ENCODE measurements at places on chromosomes 6 and 20.

- DNase-seq: peak; percentile 76
These were observed 121.7 kb upstream of the SLC2A12 start for GRCh38 chr6:134173936-134174671.

DNA sequence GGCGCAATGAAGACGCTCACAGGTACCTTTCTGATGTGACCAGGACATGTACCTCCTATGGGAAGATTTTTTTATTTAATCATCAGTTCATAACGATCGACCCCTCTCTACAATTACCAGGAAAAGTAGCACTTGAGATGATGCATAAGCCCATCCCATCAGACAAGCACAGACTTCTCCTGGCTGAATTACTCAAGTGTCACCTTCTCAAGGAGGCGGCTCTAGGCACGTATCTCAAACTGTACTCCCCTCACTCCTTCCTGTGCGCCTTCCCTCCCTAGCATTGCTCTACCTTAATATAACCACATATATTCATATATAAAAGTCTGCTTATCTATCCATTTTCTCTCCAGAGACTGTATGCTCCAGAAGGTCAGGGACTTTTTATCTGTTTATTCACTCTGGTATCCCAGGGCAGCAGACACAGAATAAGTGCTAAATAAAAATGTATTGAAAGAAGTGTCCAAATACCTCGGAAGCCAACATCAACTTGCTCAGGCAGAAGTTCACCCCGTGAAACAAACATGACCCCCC, 71.5 kb downstream of the CNKSR3 start:
- no peak for DNase-seq

DNA sequence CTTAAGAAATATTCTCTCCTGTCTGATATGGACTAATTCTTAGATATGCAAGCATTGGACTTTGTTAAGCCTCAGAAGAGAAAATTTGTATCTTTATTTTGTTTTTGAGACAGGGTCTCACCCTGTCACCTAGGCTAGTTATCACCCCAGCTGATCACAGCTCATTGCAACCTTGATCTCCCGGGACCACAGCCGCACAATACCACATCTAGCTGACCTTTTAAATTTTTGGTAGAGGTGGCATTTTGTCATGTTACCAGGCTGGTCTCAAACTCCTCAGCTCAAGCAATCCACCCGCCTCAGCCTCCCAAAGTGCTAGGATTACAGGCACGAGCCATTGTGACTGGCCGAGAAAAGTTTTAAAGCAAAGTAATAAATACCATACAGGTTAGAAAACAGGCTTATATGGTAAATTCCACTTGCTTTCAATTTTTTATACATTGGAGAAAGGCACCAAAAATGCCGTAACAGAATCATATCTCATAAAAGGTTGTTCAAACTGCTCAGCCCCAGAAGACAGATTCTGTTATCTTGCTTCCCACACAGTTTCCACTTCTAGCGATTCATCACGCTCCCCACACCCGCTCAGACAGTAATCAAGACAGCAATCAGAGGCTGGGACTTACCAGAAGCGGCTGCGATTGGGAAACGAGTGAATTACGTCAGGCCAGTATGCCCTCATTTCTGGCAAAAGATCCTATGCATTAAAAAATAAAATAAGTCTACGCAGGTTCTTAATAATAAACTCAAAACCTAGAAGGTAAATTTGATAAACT, 13.8 kb downstream of the RNASET2 start:
- no peak for DNase-seq

GRCh38 chr6:125904871-125905270, 51.7 kb upstream of the HINT3 start:
- DNase-seq: peak; percentile 49

- no peak for DNase-seq
These were observed 595 bp downstream of the EYA2 start for GRCh38 chr20:46894971-46895905.

GRCh38 chr6:29887819-29888776, 54.2 kb upstream of the HLA-A start:
- peak; percentile 71 for DNase-seq

- DNase-seq: no peak
These were observed at the start of gene TNFRSF6B for GRCh38 chr20:63696628-63697356. TSS of gene TNFRSF6B (plus strand) at chr20:63696652. CDS start at chr20:63696768, 116 bp downstream.

DNA sequence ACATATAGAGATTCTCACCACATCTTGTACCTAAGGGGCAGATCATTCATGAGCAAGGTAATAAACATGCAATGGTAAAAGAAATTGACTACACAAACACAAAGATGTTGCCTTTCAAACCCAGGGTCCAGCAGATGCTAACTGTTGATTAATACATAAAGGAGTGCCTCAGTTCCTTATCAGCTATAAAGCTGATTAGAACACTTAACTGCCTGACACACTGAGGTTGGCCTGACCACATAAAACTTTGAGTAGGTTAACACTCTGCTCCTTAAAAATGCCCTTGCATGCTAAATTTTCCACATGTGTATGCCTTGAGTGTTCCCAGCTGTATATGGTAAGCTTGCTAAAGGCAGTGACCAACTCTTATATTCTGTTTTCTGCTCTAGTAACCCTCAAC, 14.9 kb downstream of the CRISP2 start:
- DNase-seq: no peak

- no peak for DNase-seq
These were observed 4.0 kb downstream of the KIZ start for GRCh38 chr20:21129861-21130260.

DNA sequence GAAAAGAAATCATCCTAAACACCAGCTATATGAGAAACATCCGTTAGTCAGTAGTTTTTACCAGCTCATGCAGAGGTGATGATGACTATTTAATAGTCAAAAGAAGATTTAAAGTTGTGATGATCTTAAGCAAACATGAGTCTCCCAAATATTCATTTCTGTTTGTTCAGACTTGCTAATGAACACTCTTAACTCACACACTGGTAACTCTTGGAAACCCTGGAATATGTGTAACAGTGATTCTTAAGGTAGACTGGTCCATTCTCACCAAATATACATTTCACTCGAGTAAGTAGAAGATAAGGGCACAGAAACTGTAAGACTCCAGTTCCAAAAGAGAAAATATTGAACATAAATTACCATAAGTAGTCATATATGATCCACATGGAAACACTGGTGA, 29.1 kb downstream of the RSPO3 start:
- DNase-seq: no peak

DNA sequence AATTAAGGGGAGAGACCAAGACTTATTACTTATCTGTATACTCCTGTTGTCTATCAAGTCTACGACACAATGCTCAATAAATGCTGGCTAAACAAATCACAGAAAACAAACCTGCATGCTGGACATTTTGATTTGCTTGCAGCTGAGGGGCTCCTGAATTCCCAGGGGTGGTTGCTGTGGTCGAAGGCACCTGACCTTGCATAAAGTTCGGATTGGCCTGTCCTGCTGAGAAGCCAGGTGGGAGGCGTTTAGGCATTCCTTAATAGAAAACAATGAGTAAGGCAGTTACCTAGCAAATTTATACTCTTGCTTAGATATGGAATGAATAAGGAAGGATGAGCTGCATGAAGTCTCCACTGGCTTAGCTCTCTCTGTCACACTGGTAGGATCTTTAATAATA, 50.5 kb downstream of the TP53INP2 start:
- no peak for DNase-seq

- DNase-seq: no peak
These were observed 41.8 kb upstream of the MTRF1L start for GRCh38 chr6:153044295-153044694.

DNA sequence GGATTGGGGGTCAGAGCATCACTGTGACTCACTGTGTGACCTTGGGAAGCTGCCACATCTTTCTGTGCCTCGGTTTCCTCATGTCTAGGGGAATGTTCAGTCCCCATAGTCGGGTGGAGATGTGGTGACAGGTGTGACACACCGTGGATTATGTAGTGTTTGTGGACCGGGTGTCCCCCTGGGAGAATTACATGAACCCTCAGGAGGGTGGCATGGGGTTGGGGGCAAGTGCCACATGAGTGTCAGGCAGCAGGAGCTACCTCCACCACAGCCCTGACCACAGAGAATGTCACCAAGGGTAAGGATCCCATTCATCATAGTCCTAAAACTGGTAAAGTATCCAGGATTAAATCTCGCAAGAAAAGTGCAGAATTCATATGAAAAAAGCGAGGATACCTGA, 23.2 kb downstream of the SUN5 start:
- DNase-seq: no peak

- no peak for DNase-seq
These were observed 107.5 kb downstream of the PRKN start for GRCh38 chr6:162620073-162620472.

All from activated T-cell treated with anti-CD3 and anti-CD28 coated beads for 48 hours (primary cell).